ENCODE measurements at places on chromosomes 12 and 14. TPM values are rescaled to one million over a fixed set of nuclear protein-coding genes. Genes with fewer than 3 reads are reported as not detected.

CPM gene
- 5.9 TPM for total RNA-seq

ARMH4 gene
- total RNA-seq: 0.04 TPM

CCDC177 gene
- not detected for total RNA-seq

OTUB2 gene
- 2.4 TPM for total RNA-seq

CTSG gene
- not detected for total RNA-seq

LRRK2 gene
- 0.39 TPM for total RNA-seq

DIP2B gene
- total RNA-seq: 20.8 TPM

LGR5 gene
- total RNA-seq: not detected

SLC5A8 gene
- total RNA-seq: 0.08 TPM

FERMT2 gene
- 17.3 TPM for total RNA-seq

DPPA3 gene
- not detected for total RNA-seq

MLXIP gene
- total RNA-seq: 8.5 TPM

SERPINA1 gene
- total RNA-seq: 18.9 TPM

PRB2 gene
- not detected for total RNA-seq

FOXN4 gene
- not detected for total RNA-seq

SLC35F4 gene
- total RNA-seq: not detected

PRPH gene
- total RNA-seq: 0.16 TPM

GRIN2B gene
- total RNA-seq: not detected

SMCO2 gene
- 0.31 TPM for total RNA-seq

OAS2 gene
- 3.5 TPM for total RNA-seq

ZBTB42 gene
- total RNA-seq: 2.3 TPM

ZNF740 gene
- total RNA-seq: 8.4 TPM

LIN7A gene
- total RNA-seq: not detected

ACOT6 gene
- not detected for total RNA-seq

ZNF384 gene
- 11.6 TPM for total RNA-seq

RPS6KL1 gene
- 2.1 TPM for total RNA-seq

ASCL1 gene
- total RNA-seq: not detected

RFX4 gene
- not detected for total RNA-seq

KRT79 gene
- total RNA-seq: not detected

PTGDR gene
- not detected for total RNA-seq

KCNC2 gene
- total RNA-seq: not detected

E2F7 gene
- 7.8 TPM for total RNA-seq

FOXM1 gene
- total RNA-seq: 46.7 TPM

ERBB3 gene
- 6.2 TPM for total RNA-seq

OR4E2 gene
- not detected for total RNA-seq

TEX52 gene
- not detected for total RNA-seq

SLC16A7 gene
- total RNA-seq: 5.2 TPM

SLCO1A2 gene
- not detected for total RNA-seq

OR10G3 gene
- not detected for total RNA-seq

DEGS2 gene
- total RNA-seq: not detected

KRT83 gene
- total RNA-seq: not detected

CCDC175 gene
- not detected for total RNA-seq

TXNRD1 gene
- total RNA-seq: 66.3 TPM

CMAS gene
- 44.7 TPM for total RNA-seq

CLEC6A gene
- not detected for total RNA-seq

COA8 gene
- 43.2 TPM for total RNA-seq

MGST1 gene
- total RNA-seq: 209 TPM

DAO gene
- total RNA-seq: not detected

DHH gene
- total RNA-seq: not detected

IAPP gene
- total RNA-seq: not detected

AQP2 gene
- not detected for total RNA-seq

Measured in hair follicular keratinocyte (primary cell).